Smooth muscle cell of trachea (primary cell): ENCODE measurements at places on chromosomes 1 and 21. TPM values are rescaled to one million over a fixed set of nuclear protein-coding genes. Genes with fewer than 3 reads are reported as not detected.

BACE2 gene
- 30.6 and 33.3 TPM in 2 replicates for total RNA-seq

FTCD gene
- 1.7 TPM in 1 of 2 replicates, not detected in the other for total RNA-seq

GPR153 gene
- 6.4 and 26.5 TPM in 2 replicates for total RNA-seq

ICOSLG gene
- under 0.01 and 0.17 TPM in 2 replicates for total RNA-seq

UMODL1 gene
- not detected in 2 replicates for total RNA-seq

LCE2B gene
- total RNA-seq: not detected in 2 replicates

OPRD1 gene
- total RNA-seq: under 0.01 TPM in 1 of 2 replicates, not detected in the other

FCRLB gene
- total RNA-seq: 2.0 and 3.6 TPM in 2 replicates

KCNA3 gene
- 0.73 and 3.5 TPM in 2 replicates for total RNA-seq

SNAPIN gene
- 65.5 and 73.7 TPM in 2 replicates for total RNA-seq

C1orf87 gene
- total RNA-seq: 0.15 TPM in 1 of 2 replicates, not detected in the other

NPHS2 gene
- not detected in 2 replicates for total RNA-seq

SERBP1 gene
- 145 and 214 TPM in 2 replicates for total RNA-seq

SMCP gene
- not detected in 2 replicates for total RNA-seq

SELE gene
- 0.17 TPM in 1 of 2 replicates, not detected in the other for total RNA-seq

LCE2C gene
- not detected in 2 replicates for total RNA-seq

LRP8 gene
- total RNA-seq: 3.3 and 16.3 TPM in 2 replicates

RPTN gene
- total RNA-seq: not detected in 2 replicates

ITGB2 gene
- total RNA-seq: not detected in 2 replicates

KCNK2 gene
- 4.1 and 5.2 TPM in 2 replicates for total RNA-seq

TRIM58 gene
- under 0.01 TPM in 1 of 2 replicates, not detected in the other for total RNA-seq

SLC9C2 gene
- not detected in 2 replicates for total RNA-seq

CLIC6 gene
- total RNA-seq: 1.2 TPM in 2 replicates

CBR1 gene
- total RNA-seq: 214 and 236 TPM in 2 replicates

ACTN2 gene
- under 0.01 TPM in 2 replicates for total RNA-seq

FNBP1L gene
- 6.3 and 8.1 TPM in 2 replicates for total RNA-seq

ANP32E gene
- 11.1 and 32.3 TPM in 2 replicates for total RNA-seq

PPP1R8 gene
- 35.1 and 46.4 TPM in 2 replicates for total RNA-seq

MX1 gene
- total RNA-seq: 6.1 and 8.8 TPM in 2 replicates

CCDC181 gene
- total RNA-seq: 0.50 and 1.0 TPM in 2 replicates

C2CD4D gene
- total RNA-seq: not detected in 2 replicates

RCSD1 gene
- total RNA-seq: 0.17 and 0.87 TPM in 2 replicates

GABRD gene
- under 0.01 TPM in 1 of 2 replicates, not detected in the other for total RNA-seq

C1orf185 gene
- total RNA-seq: not detected in 2 replicates

VHLL gene
- not detected in 2 replicates for total RNA-seq

HSD3B2 gene
- not detected in 2 replicates for total RNA-seq

FHAD1 gene
- 0.33 and 0.44 TPM in 2 replicates for total RNA-seq

HAPLN2 gene
- not detected in 2 replicates for total RNA-seq

SNRPE gene
- 36.9 and 111 TPM in 2 replicates for total RNA-seq

MORN1 gene
- 10.3 and 14.9 TPM in 2 replicates for total RNA-seq

S100A1 gene
- 0.17 TPM in 1 of 2 replicates, not detected in the other for total RNA-seq

CHD5 gene
- under 0.01 and 0.15 TPM in 2 replicates for total RNA-seq

CNN3 gene
- total RNA-seq: 289 and 292 TPM in 2 replicates

TENT5C gene
- 2.6 and 6.0 TPM in 2 replicates for total RNA-seq

IQCC gene
- 1.5 and 2.0 TPM in 2 replicates for total RNA-seq

PTPRU gene
- total RNA-seq: 14.4 and 42.5 TPM in 2 replicates

NDUFV3 gene
- total RNA-seq: 56.6 and 81.7 TPM in 2 replicates

CFHR2 gene
- total RNA-seq: not detected in 2 replicates

NID1 gene
- 48.3 and 54.7 TPM in 2 replicates for total RNA-seq

DCAF8 gene
- total RNA-seq: 111 TPM in 2 replicates

GPR3 gene
- total RNA-seq: 0.33 TPM in 1 of 2 replicates, not detected in the other

GBP7 gene
- total RNA-seq: not detected in 2 replicates

C1QB gene
- total RNA-seq: not detected in 2 replicates

LEFTY1 gene
- total RNA-seq: not detected in 2 replicates

LCE1A gene
- total RNA-seq: not detected in 2 replicates

FAM177B gene
- not detected in 2 replicates for total RNA-seq

SPRR3 gene
- total RNA-seq: not detected in 2 replicates

LRRC39 gene
- 0.33 and 0.73 TPM in 2 replicates for total RNA-seq
